ENCODE measurements at places on chromosomes 4 and X.

GRCh38 chrX:155070038-155070437 lies 898 bp downstream of the CMC4 start:
- no peak for DNase-seq

DNA sequence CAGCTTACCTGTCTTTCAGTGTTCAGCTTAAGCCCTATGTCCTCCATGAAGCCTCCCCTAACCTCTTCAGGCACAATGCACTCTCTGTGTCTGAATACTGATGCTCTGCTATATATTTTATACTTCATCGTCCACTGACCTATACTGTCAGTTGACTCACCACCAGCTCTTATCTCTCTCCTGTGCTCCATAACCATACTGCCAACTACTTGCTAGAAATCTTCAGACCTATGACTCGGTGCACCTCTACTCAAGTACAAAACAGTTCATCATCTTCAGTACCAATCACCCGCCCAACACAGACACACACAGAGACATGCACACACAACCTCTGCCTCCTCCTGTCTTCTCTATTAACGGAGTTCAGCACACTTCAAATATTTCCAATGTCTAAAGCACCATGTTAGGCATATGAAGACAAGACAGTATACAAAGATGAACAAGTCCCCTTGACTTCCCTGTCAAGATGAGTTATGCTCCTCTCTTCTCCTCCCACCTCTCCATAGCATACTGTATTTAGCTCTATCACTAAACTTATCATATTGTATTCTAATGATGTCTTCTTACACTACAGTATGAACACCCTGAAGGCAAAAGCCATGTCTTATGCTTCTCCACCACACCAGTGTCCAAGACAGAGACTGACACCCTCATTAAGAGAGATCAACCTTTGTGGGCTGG lies 42.5 kb downstream of the ARHGEF6 start:
- DNase-seq, result no peak

GRCh38 chr4:172758586-172759340 lies 409.8 kb upstream of the GALNT7 start:
- no peak for DNase-seq

- no peak for DNase-seq
Measured at GRCh38 chr4:110104661-110105060, 93.8 kb downstream of the ELOVL6 start.

GRCh38 chrX:101691835-101692234 lies 32.2 kb upstream of the ARMCX2 start:
- no peak for DNase-seq

GRCh38 chr4:36573441-36573840 lies 292.0 kb downstream of the DTHD1 start:
- DNase-seq, result no peak

Data from activated naive CD4-positive, alpha-beta T cell treated with anti-CD3 and anti-CD28 coated beads, Interleukin-2, amount 50 U/mL, for 72 hours (primary cell).